ENCODE measurements at places on chromosomes 1 and 21. TPM values are rescaled to one million over a fixed set of nuclear protein-coding genes. Genes with fewer than 3 reads are reported as not detected.

The SMAP2 gene
- 13.4 TPM for total RNA-seq

The FOXO6 gene
- total RNA-seq, result 3.6 TPM

The SPRR2G gene
- not detected for total RNA-seq

The IFI16 gene
- total RNA-seq, result 21.1 TPM

The SEMA4A gene
- total RNA-seq, result 1.4 TPM

The OR2L13 gene
- not detected for total RNA-seq

The PGLYRP4 gene
- not detected for total RNA-seq

Data from Right ventricle myocardium superior (tissue), 1 donor.